Fibroblast of skin of scalp (primary cell): ENCODE measurements at places on chromosomes 7 and 10.

- DNase-seq: peak; percentile 78
Observed at GRCh38 chr7:5549096-5549763, 125.6 kb upstream of the TNRC18 start.

- DNase-seq: no peak
Observed at GRCh38 chr10:71347587-71348395, 28.7 kb downstream of the SLC29A3 start.

- DNase-seq: no peak
Observed at GRCh38 chr10:71723311-71723710, 3.7 kb upstream of the C10orf105 start.

DNA sequence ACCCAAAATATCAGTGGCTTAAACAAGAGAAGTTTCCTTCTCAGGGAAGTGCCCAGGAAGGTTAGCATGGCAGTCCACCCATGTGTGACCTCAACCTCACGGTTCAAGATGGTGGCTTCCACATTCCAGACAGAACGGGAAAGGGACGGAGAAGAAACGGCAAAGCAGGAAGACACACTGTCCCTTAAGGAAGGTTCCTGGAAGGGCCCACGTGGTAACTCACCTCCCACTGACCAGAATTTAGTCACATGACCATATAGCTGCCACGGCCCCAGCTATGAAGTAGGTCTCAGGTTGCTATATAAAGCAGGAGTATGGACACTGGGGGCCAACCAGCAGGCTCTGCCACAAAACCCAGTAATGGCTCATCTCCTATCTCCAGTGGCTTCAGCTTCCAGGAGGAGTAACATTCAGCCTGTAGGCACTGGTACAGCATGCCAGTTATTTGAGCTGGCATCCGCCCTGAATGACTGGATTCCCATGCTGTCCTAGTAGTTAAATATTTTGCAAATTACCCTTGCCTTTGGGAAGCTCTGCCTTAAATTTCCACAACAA, 278.5 kb upstream of the KLF14 start:
- DNase-seq: no peak

DNA sequence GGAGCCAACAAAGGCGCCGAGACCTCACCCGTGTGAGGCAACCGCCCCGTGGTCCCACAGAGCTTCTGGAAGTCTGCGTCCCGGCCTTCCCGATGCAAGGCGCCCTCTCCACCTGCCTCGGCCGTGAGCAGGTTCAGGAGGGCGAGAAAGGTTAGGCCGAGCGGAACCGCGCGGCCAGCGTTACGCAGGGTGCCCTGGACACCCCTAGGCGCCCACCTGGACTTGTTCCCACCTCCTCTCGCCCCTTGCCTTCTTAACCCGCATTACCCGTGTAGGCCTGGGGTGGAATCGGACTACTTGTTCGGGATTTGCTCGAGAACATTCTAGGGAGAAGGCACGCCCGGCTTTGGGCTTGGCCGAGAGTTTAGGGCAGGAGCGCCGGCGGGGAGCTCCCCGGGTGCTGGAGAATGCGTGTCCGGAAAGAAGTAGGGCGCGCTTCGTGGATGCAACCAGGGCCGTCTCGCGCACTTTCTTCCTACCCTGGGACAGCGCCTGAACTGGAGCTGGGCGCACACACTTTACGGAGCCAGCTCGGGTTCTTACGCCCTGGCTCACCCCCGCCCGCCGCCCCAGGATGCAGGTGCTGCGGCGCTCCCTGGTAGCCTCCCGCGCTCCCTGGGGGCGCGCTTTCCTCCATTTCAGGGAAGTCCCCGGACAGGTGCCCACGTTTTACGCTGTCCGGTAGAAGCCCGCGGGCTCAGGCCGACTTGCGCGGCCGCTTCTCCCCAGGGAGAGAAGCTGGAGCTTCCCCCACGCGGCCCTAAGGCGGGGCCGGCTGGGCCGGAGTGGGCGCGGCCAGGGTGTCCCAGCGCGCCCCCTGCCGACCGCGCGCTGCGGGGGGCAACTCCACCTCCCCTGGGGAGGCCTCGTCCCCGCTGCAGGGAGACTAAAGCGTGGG, 74.5 kb downstream of the INSIG1 start:
- DNase-seq: no peak

DNA sequence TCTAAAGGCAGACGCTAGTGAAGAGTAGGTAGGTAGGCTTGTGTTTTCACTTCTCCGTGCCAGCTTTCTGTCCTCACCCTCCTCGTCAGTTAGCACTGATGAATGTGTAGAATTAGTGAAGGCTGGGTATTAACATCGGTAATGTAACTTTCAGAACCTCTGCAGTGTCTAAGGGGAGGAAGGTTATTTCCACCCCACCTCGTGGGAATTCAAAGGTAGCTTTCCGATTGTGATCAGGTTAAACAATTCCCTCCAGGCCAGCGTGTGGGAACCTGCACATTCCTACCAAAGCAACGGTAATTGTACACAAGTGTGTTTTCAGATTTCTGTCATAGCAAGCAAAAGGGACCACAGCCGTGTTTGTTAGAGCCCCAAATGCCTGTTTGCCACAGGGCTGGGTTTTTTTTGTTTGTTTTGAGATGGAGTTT, 405.0 kb upstream of the GALNT17 start:
- no peak for DNase-seq

DNA sequence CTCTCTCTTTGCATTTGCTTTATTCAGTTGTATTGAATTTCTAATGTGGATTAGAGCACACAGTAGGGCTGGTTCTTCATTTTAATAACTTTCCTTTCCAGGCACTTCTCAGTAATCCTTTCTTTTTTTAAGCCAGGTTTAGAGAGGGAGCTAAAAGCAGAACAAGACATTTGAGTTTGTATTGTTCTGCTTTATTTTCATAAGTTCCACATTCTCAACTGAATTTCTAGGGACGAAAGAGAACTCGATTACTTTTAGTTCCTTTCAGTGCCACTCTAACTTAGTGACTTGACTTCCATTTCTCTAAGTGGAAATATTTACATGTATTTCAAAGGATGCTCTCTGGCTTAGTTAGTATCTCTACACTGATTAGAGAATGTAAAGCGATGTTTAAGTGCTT, 145.6 kb downstream of the EXOC4 start:
- DNase-seq: no peak

DNA sequence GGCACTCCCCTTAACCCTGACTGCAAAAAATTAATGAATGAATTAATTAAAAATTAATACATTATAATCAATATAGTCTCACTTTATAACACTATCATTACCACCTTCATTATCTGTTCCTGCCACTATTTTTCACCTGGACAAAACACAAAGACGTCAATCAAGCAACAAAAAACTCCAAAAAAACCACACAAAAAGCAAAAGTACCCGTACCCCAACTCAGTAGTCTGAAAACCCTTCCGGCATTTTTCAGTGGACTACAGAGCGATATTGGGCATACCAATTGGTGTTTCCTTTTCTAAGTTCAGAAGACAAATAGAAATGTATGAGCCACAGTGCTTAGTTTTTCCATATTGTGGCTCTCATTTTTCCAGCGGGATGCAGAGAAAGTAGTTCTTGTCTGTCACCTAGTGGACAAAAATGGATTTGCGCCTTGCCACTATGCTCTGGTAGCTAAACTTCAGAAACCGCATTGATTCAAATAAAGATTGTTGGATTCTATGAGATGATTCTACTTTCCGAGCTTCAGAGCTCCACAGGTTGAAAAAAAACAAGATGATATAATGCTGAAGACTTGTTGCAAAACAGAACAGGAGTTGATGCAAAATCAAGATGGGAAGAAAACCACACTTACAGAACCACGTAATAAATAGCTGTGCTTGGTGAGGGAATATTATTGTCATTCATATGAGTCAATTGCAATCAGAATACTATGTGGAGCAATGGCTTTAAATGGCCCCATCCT, 50.6 kb upstream of the ITGB1 start:
- peak; percentile 86 for DNase-seq

GRCh38 chr10:49090696-49091380, 24.5 kb downstream of the VSTM4 start:
- no peak for DNase-seq

DNA sequence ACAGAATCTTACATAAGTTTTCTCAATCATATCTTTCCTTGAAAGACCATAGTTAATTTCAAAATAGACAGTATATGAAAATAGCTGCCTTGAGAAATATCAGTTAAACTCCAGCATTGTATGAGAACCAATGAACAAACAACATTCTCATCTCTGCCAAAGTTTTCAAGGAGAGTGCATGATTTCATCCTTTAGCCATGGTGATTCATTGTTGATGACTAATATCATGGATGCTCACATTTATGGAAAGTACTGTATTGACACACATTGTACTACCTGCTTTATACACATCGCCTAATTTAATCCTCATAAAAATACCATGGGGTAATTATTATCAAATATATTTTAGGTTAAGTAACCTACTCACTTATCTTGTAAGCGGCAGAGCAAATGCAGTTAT, 250.3 kb downstream of the CNTNAP2 start:
- peak; percentile 61 for DNase-seq

DNA sequence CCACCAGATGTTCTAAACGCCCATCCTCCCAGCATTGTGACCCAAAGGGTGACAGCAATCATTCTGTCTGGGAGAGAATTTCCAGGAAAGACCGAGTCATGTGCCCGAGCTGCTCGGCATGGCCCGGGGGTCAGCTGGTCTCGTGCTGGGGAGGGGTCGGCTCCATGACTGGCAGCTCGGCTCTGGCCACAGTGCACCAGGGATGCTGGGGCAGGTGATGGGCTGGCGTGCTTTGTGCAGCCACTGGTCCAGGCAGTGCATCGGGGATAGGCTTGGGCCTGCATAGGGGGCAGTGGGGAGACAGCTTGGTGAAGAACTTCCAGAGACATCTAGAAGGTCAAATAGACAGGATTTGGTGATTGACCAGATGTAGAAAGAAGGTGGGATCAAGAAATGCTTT, 39.2 kb upstream of the PSMG3 start:
- no peak for DNase-seq

DNA sequence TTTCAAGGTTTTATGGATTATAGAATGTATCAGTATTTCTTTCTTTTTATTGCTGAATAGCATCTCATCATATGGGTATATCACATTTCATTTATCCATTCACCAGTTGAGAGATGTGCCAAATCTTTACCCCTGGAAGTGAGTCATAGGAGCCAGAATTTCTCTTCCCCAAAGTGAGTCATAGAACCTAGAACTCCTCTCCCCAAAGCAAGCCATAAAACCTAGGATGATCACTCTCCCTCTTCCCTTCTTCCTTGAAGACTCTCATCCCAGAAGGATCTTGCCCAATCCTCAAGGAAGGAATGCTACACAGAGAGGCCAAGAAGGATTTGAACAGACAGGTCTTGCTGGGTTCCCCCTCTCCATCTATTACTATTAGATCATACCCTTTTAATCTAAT, 199.9 kb downstream of the EVX1 start:
- peak; percentile 28 for DNase-seq

- DNase-seq: no peak
Observed at GRCh38 chr10:25206693-25207414, 32.1 kb downstream of the GPR158 start.

DNA sequence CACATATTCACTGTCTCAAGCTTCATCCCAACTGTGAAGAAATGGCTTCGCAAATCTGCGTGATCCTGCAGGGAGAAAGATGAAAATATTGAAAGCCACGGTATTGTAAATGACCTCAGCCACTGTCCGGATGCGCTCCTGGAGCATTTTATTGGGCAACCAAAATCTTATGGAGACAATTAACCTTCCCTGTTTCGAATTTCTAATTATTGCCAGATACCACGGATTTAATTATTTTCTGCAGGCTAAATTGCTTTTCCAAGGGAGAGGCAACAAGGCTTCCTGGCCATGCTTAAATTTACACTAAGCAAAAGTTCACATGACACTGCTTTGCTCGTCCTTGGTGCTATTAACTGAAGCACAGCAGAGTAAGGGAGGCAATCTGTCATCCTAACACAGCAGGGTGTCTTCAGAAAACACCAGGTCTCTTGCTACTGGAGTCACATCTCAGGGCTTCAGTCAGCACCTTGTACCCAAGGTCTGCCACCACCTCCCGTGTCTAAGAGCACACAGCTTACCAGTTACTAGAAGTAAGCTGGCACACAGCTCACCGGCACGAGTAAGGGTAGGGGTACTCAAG, 162.2 kb downstream of the SFMBT2 start:
- DNase-seq: no peak

- no peak for DNase-seq
Observed at GRCh38 chr7:155797262-155798250, 14.7 kb downstream of the SHH start.

GRCh38 chr10:131786756-131787605, 113.8 kb upstream of the PPP2R2D start:
- peak; percentile 47 for DNase-seq

DNA sequence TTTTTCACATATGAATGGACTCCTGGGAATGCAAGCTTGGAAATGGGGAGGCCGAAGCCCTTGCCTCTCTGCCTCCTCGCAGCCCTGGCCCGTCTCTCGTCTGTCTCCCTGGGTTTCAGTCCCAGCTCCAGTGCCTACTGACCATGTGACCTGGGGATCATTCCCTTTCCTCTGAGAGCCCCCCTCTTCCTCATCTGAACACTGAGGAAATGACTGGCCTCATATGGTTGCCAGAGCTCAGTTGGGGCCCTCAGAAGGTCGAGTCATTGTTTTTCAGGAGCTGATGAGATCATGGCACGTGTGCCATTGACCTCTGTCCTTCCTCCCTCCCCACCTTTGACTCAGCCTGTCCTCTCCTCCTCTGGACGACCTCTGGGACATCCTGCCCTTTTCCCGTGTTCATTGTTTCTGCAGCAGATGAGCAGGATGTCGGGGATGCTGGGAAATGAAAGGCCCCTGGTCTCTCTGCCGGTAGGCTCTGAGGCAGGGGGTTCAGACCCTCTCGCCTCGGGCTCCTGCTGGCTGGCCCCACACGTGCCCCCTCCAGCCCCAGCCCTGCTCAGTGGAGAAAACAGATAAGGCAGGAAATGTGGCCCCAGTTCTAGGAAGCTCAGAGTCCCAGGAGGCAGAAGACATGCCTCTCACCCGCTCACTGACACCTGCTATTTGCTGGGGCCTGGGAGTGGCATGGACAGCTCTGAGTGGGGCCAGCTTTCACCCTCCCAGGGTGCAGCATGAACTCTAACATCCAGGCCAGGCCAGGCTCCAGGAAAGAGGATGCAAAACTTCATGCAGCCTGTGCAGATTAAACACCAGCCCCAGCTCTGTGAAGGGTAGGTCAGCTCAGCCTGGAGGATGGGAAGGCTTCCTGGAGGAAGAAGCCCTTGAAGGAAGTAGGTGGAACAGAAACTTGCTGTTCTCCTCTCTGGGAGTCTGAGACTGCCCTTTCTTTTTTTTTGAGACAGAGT, 8.3 kb upstream of the PPP1R35 start:
- DNase-seq: no peak

- no peak for DNase-seq
Observed at GRCh38 chr7:1995426-1995825, 237.3 kb downstream of the MAD1L1 start.

- no peak for DNase-seq
Observed at GRCh38 chr7:2631946-2632732, at the start of gene TTYH3. TSS of gene TTYH3 (plus strand) at chr7:2631986. CDS start at chr7:2632156, 170 bp downstream.

DNA sequence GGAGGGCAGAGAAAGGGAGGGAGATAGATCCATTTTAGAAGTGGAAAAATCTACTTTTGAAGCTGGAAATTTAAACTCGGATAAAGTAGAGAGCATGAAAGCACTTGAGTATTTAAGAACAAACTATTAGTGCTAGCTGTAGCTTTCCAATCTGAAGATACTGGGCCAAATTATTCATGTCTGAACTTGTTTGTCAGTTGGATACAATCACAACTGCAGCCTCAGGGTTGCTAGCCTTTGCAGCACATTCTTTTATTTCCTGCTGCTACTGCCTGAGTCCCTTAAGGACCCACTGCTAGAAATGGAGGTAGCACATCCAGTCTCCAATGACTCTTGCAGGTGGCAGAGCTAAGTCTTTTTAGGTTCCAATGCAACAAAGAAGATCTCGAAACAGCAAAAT, 8.3 kb upstream of the SLC25A13 start:
- no peak for DNase-seq
